Fibroblast of mammary gland (primary cell): ENCODE measurements at places on chromosomes 3 and 15.

DNA sequence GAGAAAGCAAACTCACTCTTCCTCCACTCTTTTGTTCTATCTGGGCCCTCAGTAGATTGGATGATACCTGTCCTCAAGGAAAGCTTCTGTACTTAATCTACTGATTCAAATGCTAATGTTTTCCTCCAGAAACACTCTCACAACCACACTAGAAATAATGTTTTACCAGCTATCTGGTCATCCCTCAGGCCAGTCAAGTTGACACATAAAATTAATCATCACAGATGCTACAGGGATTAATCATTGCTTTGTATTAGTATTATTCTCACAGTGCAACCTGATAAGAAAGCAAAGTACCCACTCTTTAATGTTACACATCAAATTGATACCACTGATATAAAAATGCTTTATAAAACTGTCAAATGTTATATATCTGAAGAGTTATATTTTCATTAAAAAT is 52.9 kb upstream of the ARL6 start:
- DNase-seq: no peak

DNA sequence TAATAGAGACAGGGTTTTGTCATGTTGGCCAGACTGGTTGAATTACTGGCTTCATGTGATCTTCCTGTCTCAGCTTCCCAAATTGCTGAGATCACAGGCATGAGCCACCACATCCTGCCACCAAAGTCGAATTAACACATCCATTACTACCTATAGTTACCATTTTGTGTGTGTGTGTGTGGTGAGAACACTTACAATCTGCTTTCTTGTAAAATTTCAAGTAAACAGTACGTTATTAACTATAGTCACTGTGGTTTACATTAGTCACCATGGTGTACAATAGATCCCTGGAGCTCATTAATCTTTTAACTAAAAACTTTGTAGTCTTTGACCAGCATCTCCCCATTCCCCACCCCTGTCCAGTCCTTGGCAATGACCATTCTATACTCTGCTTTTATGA is 270.0 kb downstream of the NAALADL2 start:
- peak; percentile 56 for DNase-seq

- no peak for DNase-seq
These were observed 54.4 kb upstream of the STRIT1 start for GRCh38 chr3:155347901-155348300.

DNA sequence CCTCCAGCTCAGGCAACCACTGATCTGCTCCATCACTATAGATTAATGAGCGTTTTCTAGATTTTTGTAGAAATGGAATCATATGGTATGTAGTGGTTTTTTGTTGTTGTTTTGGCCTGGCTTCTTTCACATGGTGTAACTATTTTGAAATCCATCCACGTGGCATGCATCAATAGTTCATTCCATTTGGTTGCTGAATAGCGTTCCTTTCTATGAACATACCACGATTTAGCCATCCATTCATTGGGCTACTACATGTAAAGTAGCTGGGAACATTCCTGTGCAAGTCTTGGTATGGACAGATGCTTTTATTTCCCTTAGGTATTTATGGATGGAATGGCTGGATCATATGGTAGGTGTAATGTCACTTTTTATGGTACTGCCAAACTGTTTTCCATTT is 10.7 kb upstream of the CHSY1 start:
- no peak for DNase-seq

GRCh38 chr15:75758071-75758872 is 45.6 kb upstream of the CSPG4 start:
- DNase-seq: peak; percentile 78

DNA sequence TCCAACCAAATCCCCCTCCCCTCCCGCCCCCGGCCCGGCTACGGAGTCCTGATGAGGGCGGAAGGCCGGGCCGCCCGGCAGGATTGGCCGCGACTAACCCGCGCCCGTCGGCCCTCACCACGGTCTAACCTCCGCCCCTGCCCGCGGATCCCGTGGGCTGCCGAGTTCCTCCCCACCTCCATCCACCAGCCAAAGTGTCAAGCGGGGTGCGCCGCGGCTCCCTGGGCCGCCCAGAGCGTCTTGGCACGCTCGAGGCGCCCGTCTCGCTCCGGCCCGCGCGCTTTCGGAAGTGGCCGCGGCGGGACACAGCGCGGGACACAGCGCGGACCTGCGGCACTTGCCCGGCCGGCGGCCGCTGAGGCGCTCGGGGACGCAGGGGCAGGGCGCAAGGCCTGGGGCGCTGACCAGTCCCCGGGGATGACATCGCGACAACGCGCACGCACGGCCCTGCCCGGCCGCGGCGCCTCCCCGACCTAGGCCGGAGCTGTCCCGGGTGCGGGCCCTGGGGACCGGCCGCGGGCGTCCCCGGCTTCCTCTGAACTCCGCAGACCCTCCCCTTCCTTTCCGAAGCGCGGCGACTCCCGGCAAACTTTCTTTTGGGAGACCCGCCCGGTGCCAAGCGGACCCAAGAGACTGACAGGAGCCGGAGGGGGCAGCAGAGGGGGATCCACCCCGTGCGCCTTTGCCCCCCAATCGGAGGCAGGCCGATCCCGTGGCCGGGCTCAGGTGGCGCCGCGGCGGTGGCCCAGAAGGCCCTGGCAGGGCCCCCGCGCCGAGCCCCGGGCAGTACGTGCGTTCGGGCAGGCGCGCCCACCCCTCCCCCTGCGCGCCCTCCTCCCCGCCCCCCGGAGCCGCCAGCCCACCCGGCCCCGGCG is 112.8 kb upstream of the ICE2 start:
- no peak for DNase-seq

GRCh38 chr3:105982207-105982606 is 113.4 kb upstream of the CBLB start:
- DNase-seq: no peak

DNA sequence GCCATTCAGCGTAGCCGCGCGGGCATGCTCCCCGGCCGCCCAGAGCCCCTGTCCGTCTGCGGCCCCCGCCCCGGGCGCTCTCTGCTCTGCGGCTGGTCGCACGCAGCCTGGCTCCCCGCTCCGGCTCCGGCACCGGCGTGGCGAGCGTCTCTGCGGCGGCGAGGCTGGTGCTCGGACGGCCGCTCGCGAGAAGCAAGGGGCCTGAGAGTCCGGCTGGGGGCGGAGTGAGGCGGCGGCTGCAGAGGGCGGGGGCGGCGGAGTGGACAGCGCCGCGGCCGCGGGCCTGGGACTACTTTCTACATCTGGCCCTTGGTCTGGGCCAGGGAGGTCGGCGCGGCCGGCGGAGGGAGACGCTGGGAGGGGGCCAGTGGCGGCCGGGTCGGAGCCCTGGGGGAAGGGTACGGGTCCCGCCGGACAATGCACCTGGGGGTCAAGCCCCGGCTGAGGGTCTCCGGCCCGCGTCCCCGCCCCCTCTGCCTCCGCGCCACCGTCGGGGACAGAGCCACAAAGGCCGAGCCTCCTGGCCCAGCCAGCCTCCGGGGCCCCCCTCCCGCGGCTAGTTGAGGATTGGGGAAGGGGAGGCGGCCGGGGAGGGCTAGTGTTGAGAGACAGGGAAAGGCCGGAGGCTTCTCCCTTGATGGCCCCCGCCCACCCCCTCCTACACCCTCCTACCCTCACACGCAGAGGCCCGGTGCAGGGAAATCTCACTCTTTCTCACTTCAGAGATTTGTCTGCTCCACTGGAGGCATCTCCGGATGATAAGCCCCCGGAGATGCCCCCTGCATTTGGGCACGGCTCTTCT is at the start of gene PRTG:
PRTG (minus strand) TSS at position 226 of the 802 bp plus-strand sequence; CDS start at position 5, 221 bp downstream.
- peak; percentile 76 for DNase-seq
